ENCODE measurements at places on chromosomes 3 and 15. TPM values are rescaled to one million over a fixed set of nuclear protein-coding genes. Genes with fewer than 3 reads are reported as not detected.

HRG gene
- not detected for total RNA-seq

LMCD1 gene
- 35.6 TPM for total RNA-seq

STAB1 gene
- total RNA-seq: 0.62 TPM

EPHB3 gene
- 8.5 TPM for total RNA-seq

SLC28A2 gene
- total RNA-seq: not detected

ANO10 gene
- 90.9 TPM for total RNA-seq

MYL3 gene
- not detected for total RNA-seq

ADAMTS17 gene
- 0.11 TPM for total RNA-seq

CRYGS gene
- 2.1 TPM for total RNA-seq

LXN gene
- 196 TPM for total RNA-seq

PARP16 gene
- 1.5 TPM for total RNA-seq

MASP1 gene
- 56.8 TPM for total RNA-seq

MKRN3 gene
- total RNA-seq: 0.37 TPM

MKRN2 gene
- 44.6 TPM for total RNA-seq

MUSTN1 gene
- total RNA-seq: 0.50 TPM

KLHL40 gene
- not detected for total RNA-seq

ANKRD63 gene
- total RNA-seq: not detected

SLC30A4 gene
- 11.9 TPM for total RNA-seq

ADAMTS7 gene
- 1.2 TPM for total RNA-seq

SHC4 gene
- 1.7 TPM for total RNA-seq

ZNF860 gene
- total RNA-seq: 0.37 TPM

STAG1 gene
- total RNA-seq: 54.0 TPM

FGF7 gene
- 264 TPM for total RNA-seq

MOBP gene
- total RNA-seq: under 0.01 TPM

GOLGA8O gene
- total RNA-seq: 1.7 TPM

LRRC34 gene
- total RNA-seq: 11.1 TPM

AGBL1 gene
- not detected for total RNA-seq

PAQR5 gene
- 1.5 TPM for total RNA-seq

LDHAL6B gene
- not detected for total RNA-seq

PTH1R gene
- 1.00 TPM for total RNA-seq

CPNE9 gene
- not detected for total RNA-seq

SLC22A13 gene
- 0.22 TPM for total RNA-seq

GPR62 gene
- total RNA-seq: 0.12 TPM

CNTN4 gene
- total RNA-seq: 1.00 TPM

PDZRN3 gene
- 27.7 TPM for total RNA-seq

C2CD4B gene
- 0.25 TPM for total RNA-seq

TJP1 gene
- total RNA-seq: 69.4 TPM

ROPN1B gene
- total RNA-seq: not detected

CHDH gene
- 0.44 TPM for total RNA-seq

MRAS gene
- 73.6 TPM for total RNA-seq

TNFAIP8L3 gene
- total RNA-seq: 13.0 TPM

CLSTN2 gene
- 1.00 TPM for total RNA-seq

GOLGA6L6 gene
- total RNA-seq: not detected

EBLN2 gene
- 7.7 TPM for total RNA-seq

SERPINI2 gene
- not detected for total RNA-seq

CTNNB1 gene
- 975 TPM for total RNA-seq

TTLL13 gene
- not detected for total RNA-seq

NME9 gene
- total RNA-seq: 0.22 TPM
